ENCODE measurements at places on chromosomes 2 and 18.

GRCh38 chr2:12819103-12819475, 102.4 kb downstream of the TRIB2 start:
- DNase-seq = no peak

DNA sequence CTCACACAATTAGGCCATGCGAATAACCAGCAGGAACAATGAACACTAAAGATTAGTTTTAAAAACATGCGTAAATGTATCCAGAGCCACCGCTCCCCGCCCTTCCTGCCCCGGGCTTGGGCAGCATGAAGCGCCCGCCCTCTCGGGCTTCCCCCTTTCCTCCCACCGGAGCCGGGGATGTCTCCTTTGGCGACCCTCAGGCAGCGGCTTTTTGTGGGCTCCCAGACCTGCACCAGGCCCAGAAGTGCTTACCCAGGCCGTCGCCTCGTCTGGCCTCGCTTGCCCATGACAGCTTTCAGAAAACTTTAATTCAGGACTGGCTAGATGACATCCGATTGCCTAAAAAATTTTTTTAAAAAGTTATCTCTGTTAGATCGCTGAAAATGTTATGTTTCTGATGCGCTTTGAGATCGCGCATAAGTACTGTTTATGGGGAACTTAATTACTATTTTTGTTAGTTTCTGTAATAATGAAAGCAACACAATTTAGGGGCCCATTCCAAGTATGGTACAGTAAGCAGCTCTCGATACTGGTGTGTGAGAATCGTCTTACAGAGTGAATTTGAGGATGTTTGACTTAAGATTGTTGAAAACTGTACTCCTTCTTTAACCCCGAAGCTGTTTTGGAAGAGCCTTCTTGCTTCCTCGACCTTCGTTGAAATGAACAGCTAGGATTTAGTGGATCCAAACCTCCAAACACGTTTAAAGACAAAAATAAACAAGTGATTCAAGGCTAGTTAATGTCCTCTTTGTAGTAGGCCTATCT, 1.1 kb downstream of the MAP3K20 start:
- DNase-seq = no peak

DNA sequence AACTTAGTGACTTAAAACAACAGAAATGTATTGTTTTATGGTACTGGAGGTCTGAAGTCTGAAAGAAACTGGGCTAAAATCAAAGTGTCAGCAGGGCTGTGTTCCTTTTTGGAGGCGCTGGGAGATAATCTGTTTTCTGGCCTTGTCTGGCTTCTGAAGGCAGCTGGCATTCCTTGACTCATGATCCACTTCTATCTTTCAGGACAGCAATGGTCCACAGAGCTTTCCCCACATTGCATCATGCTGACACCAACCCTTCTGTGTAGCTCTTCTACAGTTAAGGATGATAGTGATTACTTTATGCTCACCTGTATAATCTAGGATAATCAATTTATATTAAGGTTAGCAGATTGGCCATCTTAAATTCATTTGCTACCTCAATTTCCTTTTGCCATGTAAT, 392.1 kb downstream of the TDRD15 start:
- no peak for DNase-seq

DNA sequence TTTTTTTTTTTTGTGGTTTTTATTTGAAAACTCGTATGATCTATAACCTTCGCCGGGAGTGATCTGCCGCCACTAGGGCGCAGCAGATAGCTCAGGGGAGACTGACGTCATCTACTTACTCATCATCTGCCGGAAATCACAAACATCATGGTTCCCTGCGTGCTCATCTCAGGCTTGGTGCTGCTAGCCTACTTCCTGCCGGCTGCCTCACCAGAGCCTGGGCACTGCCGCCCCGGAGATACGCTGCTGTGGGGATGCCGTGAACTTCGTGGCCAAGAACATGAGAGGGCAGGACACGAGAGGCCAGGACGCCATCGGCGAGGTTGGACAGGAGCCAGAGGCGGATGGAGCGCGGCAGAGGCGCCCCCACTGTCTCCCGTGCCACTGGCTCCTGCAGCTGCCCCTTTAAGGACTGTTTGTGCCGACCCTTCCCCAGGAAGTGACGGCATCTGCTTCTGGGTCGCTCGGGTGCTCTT, 68.8 kb downstream of the DOK6 start:
- DNase-seq = no peak

DNA sequence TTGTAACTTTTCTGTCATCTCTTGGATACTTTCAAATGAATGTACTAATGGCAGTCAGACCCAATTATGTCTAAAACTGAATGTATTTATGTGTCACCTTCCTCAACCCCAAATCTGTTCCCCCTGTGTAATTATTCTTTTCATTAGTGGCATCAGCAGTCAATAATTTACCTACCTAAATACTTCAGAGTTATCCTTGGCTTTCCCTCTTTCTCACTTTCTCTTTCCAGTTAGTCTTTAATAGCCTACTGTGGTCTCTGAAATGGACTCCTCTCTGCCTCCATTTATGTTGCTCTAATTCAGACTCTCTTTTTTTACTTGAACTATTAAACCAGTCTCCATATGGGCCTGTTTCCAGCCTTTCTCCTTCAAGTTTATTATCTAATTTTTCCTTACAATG, 21.0 kb downstream of the C18orf63 start:
- no peak for DNase-seq

DNA sequence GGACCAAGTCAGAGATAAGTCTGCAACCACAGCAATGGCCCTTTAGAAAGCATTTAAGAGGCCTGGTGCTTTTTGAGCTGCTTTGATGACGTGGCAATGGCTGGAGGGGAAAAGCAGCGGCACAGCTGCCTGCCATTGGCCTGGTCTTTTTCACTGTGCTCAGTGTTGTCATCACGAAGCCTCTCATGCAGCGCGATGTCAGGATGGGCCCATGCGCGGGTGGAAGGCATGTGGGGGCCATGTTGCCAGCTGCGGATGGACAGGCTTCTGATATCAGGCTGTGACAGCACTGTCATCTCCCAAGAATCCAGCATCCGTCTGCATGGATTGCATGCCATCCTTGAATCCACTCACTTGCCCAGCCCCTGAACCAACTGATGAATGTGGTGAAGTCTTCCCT, 204.5 kb downstream of the ACKR3 start:
- no peak for DNase-seq

Data from HuH-7 (cell line).